ENCODE measurements at places on chromosomes 16 and 17.

DNA sequence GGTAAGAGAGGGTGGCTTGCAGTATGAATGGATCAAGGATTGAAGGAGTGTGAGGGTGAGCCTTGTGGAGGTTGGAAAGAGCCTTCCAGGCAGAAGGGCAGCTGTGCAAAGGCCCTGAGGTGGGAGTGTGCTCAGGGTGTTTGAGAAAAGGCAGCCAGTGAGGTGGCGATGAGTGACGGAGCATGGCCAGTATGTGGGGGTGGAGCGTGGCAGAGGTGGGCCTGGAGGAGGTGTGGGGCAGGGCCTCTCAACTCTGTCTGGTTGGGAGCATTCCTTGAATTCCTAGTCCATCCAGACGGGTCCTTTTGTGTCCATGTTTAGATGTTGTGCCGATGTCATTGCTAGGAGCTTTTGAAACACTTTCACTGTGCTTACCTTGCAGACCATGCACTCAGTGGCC lies 51.3 kb downstream of the EPN2 start:
- DNase-seq, result no peak

DNA sequence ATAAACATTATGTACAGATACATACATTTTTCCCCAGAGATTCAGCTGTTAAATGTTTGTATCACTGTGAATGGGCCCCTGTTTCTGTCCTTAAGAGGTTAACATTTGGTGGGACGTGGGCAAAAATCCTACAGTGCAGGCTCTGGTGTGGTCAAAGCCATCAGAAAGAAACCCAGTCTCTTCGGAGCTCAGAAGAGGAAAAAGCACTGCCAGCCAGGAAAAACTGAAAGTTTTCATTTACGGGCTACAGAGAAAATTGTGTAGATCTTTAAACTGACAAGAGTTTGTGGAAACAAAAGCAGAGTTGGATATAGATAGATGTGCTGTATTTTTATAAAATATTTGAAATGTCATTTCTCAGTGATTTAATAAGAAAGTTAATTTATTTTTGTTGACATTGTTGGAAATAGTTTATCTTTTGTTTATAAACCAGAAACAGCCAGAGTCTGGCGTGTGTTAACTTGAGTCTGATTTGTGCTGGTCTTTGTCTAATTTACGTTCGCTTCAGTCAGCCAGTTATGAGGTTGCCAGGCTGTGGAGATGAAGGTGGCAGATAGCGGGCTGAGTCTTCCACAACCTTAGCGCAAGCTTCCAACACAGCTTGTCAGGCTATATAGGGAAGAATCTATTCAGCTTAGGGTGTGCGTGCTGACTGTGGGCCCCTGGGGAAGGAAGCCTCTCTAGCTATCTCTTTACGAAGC lies 9.5 kb upstream of the TEKT3 start:
- no peak for DNase-seq

- no peak for DNase-seq
Measured at GRCh38 chr17:40810494-40810893, 10.7 kb upstream of the KRT28 start.

DNA sequence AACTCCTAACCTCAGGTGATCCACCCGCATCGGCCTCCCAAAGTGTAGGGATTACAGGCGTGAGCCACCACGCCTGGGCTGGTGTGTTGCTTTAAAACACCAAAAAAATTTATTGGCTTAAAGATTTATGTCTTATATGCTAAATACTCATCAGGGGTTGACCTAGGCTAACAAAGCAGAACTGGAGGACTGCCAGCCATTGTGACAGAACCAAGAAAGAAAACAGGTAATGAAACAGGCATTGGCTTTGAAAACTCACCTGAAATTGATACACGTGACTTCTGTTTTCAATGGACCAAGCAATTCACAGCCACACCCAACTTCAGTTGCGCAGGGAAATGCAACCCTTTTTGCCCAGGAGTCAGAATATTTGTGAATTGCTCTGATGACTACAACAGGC lies 4.9 kb upstream of the PHAF1 start:
- DNase-seq, result no peak

DNA sequence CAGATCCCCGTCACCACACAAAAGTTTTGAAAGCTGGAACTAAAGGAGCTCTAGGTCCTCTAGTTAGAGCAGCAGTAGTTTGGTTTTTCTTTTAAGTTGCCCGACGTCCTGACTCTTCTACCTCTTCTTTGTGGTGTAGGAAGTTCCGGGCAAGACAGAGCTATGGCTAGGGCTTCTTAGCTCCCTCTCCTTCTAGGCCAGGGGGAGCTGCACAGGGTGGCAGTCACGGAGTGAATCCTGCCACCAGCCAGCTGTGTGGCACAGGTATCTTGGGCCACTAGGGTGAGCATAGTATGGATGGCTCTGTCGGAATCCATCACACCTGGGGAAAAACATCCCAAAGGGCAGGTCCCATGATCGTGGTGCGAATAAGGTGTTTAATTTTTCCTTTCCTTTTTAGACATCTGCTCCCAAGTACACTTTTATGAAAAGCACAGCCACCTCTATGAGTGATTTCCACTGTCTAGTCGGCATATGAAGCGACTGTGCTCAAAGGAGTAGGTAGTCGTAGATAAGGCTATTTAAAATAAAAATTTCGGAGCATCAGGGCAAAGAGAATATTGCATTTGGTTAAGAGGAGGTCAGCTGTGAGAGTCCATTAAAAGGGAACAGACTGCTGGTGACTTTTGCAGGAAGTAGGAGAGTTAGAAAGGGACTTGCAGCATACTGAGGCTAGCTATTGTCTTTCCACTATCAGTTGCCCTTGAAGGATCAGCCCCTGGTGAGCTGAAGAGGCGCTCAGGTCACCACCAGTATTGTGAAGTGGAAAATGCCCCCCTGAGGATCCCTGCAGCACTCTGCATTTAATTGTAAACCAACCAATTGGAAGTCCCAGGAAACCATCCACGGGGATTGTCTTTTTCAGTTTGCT lies 2.1 kb downstream of the PRKCA start:
- DNase-seq, result no peak
